SK-N-MC (cell line): ENCODE measurements at places on chromosomes 3 and 15.
A peak's percentile ranks its signal among the peaks of the same experiment; 100 is the strongest.

- no peak for DNase-seq
Observed at GRCh38 chr15:94026458-94027304, 204.7 kb upstream of the MCTP2 start.

DNA sequence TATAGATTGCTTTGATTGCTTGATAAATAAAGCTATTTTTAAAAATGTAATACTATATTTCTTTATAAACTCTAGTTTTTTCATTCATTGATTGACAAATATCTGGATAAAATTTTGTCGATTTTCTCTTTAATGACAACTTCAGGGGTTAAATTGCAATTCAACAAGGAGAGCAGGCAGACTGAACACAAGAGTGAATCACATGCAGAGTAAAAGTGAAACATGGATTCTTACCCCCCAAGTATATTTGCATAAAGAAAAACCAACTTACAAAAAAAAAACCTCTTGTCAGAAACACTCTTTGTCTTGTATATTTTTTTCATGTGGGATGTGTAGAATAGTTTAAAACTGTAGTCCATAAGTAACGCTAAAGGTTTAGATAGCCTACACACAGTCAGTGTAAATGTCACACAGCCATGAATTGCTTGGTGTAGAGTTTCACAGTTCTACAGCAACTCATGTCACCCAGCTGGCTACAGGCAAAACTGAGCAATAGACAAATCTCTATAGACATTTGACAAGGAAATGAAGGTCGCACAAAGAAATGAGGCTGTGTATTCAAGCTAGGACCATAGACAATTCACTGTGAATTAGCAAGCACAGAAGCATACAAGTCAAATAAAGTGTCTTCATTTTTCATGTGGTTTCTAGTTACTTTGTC lies 141.6 kb downstream of the THRB start:
- no peak for DNase-seq

- DNase-seq = no peak
Observed at GRCh38 chr3:65861718-65862117, 177.0 kb downstream of the MAGI1 start.

DNA sequence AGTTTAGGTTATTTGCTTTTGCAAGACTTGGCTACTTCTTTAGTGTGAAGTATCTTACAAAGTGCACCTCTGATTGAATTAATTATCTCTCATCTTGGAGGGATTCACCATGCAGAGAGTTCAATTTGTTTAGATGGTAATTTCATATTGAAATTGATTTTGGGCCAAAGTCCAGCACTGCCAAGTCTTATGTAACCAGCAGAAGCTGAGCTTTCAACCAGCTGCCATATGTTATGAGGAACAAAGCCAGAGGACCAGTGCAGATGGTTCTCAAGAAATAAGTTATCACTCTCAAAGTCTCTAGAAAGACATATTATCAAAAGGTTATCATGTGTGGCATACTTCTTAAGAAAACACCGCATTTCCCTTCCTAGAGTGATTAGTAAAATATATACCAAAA lies 29.0 kb downstream of the ABHD6 start:
- no peak for DNase-seq

DNA sequence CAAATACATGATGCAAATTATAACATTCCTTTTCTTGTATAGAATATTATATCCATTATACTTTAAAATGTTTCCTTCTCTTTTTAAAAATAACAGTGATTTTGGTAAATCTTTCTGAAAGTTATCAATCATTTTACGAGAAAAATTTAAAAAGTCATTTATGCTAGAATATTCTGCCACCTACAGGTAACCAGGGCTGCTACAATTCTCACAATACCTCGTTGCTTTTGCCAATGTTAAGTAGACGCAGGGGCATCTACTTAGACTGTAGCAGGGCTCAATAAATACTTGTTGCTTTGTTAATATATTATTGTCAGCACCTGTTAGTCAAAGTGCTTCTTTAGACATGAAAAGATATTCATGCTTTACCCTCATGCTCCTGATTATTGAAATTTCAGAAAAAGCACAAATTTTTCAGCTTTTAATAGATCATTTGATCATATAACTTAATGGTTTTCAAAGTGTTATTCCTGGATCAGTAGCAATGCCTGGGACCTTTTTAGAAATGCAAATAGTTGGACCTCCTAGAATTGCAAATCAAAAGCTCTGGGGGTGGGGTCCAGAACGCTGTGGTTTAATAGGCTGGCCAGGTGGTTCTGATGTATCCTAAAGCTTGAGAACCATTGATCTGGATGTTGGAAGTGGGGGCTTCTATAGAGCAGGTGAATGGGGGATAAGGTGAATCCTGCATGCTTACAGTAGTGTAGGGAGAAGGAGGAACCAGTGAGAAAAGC lies 223.6 kb upstream of the PDZRN3 start:
- DNase-seq = no peak

- no peak for DNase-seq
Observed at GRCh38 chr3:45942051-45942825, 1.0 kb upstream of the CXCR6 start.

GRCh38 chr3:32391643-32392535 lies at the start of gene CMTM7:
Gene CMTM7, plus strand, starts transcription at chr3:32391853. Its CDS starts 54 bp downstream, at chr3:32391907.
- no peak for DNase-seq

GRCh38 chr3:125317761-125318160 lies 57.4 kb downstream of the ZNF148 start:
- no peak for DNase-seq

DNA sequence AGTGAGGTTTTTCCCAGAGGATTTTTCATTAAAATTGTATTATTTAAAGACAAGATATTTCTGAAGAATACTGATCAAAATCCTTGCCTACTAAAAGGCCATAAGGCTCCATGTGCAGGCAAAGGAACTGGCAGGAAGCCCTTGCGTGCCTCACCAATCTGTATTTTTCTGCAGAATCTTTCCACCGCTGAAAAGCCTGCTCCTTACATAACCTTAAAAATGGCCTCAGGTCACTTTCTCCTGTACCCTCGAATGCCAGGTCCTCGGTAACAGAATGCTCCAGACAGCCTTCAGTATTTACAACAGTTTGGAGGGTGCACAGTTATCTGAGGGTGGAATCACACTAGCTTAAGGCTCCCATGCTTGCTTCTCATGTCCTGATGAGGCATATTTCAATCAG lies 3.2 kb downstream of the MORC1 start:
- no peak for DNase-seq

DNA sequence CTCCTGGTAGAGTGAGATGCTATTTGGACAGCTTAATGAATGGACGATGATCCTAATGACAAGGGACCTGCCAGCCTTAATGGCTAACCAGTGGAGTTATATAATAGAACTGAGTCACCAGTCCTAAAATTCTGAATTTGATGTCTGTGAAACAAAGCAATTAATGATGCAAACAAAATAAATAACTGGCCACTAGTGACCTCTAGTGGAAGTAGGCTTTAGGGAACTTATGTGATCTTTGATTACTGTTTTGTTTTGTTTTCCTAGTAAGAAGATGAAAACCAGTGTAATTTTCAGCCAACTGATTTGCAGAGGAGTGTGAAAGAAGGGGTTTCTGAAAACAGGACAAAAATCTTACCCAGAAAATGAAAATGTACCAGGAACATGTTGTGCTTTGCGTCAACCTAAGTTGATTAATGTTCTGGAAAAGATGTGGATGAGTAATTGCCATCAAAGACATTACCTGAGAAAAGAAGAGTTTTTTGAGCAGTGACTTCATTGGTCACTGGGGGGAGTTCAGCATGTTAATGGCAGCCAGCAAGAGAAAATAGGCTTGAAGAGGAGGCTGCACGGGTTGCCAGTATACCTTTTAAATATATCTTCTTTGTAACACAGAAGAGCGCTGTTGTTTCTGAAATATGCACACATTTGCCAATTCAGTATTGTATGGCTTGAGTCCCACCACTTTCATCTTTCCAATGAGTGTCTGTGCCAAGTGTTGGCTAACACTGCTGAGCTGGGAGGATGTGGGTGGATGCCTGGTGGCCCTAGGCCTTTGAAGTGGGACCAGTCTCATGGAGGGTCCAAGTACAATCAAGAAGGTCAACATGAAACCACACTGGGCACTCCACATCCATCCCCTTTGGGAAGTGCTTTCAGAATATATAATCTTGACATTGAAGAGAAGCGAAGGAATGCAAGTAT lies 9.3 kb downstream of the VEPH1 start:
- peak; percentile 50 for DNase-seq

DNA sequence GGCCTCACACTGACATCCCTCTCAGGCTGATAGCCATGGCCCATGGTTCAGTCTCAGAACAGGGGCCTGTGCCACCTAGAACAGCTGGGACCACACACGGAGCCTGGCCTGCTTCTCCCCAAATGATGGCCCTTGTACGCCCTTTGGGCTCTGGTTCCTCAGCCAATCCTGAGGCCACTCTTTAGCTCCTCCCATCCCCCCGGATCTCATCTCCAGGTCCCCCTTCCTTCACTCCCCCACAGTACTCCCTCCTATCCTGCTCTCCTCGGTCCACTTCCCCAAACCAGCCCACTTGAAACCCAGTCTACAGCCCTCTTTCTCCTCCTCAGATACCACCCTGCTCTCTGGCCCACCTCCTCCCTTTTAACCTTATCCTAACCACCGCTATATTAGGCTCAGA lies 17.8 kb upstream of the ZFYVE19 start:
- no peak for DNase-seq

GRCh38 chr3:197008436-197009209 lies 21.0 kb downstream of the MELTF start:
- no peak for DNase-seq

DNA sequence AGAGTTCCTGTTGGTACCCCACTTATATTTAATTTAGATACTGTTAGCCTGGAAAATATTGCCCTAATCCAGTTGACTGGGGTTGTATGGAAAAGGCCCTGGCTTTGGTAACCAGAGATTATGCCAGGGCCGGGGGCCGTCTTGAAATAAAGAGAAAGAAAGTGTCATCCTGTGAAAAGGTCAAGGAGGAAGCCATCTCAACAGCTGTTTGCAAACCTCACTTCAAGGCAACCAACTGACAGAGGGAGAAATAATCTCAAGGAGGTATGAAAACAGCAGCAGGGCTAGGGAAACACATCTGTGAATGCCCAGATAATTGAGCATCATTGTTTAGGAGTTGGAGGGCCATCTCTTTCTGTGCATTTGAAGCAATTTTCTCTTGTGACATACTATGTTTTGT lies 190.8 kb downstream of the SUCLG2 start:
- no peak for DNase-seq

DNA sequence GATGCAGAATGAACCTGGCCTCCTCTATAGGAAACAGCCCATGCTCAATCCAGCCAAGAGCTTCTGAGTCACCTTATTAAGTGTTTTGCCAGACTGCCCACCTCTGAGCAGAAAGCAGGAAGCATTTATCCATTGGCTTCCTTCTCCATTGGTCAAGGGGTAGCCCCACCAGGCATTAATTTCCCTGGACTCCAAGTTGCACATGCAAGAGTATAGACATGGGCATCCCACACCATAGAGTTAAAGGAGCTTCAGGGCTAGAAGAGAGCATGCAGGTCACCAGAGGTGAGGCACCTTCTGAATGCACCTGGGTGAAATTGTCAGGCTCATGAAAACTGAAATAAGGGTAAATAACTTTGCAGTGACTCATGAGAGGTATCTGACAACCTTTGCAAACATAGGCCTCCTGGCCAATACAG lies 230.8 kb upstream of the STAC start:
- no peak for DNase-seq

DNA sequence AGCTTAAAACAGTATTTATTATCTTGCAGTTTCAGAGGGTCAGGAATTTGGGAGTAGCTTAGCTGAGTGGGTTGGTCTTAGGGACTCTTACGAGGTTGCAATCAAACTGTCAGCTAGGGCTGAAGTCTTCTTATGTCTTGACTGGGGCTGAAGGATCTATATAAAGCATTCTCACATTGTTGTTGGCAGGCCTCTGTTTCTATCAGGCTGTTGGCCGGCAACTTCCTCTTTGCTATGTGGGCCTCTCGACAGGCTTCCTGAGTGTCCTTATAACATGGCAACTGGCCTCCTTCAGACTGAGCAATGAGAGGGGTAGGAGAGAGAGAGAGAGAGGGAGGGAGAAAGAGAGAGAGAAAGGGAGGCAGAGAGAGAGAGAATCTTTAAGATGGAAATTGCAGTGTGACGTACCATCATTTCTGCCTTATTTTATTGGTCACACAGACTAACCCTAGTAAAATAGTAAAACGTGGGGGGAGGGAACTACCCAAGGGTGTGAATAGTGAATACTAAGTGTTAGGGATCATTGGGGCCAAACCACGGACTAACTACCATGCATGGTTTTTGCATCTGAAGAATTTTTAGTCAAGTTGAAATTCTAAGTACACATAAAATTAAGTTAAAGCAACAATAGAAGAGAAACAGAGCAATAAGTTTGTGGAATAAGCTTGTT lies 16.1 kb downstream of the FGF7 start:
- no peak for DNase-seq

GRCh38 chr3:39917065-39917773 lies 107.8 kb downstream of the MYRIP start:
- no peak for DNase-seq

DNA sequence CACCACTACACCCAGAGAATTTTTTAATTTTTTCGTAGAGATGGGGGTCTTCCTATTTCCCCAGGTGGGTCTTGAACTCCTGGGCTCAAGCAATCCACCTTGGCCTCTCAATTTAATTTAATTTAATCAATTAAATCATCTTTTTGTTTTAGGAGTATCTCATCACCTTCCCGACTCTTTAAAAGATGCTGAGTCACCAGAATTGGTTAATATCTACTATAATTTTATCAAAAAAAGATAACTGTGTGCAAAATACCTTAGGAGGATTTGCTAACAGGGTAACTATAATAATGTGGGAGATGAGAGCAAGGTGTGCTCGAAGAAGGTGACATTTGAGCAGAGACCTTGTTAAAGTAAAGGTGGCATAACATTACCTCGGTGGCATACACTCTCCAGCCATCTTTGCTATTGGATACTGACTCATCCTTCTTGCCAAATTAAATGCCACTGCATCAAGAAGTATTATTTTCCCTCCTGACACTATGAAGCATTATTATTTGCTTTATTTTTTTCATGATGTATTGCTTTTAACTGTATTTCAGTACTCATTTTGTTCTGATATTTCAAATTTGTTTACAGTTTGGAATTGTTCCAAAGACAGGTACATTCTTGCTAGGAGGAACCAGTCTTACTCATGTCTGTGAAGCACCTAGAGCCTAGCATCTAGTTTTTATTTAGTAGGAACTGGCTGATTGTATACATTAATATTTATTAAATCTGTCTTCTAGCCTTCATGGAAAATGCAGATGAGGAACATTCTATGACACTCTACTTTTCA lies 200.7 kb downstream of the MBNL1 start:
- DNase-seq = no peak

GRCh38 chr3:105518203-105518602 lies 151.5 kb downstream of the ALCAM start:
- DNase-seq = no peak

- DNase-seq = no peak
Observed at GRCh38 chr3:106750092-106750491, 627.1 kb upstream of the CCDC54 start.
